ENCODE measurements at places on chromosomes 7 and 10.

GRCh38 chr10:43252166-43252782 lies 14.6 kb downstream of the RASGEF1A start:
- no peak for DNase-seq

- no peak for DNase-seq
These were observed 40.2 kb downstream of the SND1 start for GRCh38 chr7:127692200-127692599.

GRCh38 chr7:133201470-133201869 lies 51.4 kb upstream of the EXOC4 start:
- no peak for DNase-seq

- DNase-seq: no peak
These were observed 18.9 kb downstream of the INSIG1 start for GRCh38 chr7:155316427-155317113.

- DNase-seq: no peak
These were observed 78.8 kb upstream of the ANKRD1 start for GRCh38 chr10:90999512-91000172.

- no peak for DNase-seq
These were observed 207.1 kb upstream of the ZNF32 start for GRCh38 chr10:43855667-43856210.
